Activated CD8-positive, alpha-beta memory T cell treated with anti-CD3 and anti-CD28 coated beads for 24 hours (primary cell): ENCODE measurements at places on chromosomes 16 and 17.
A peak's percentile ranks its signal among the peaks of the same experiment; 100 is the strongest.

GRCh38 chr17:76411247-76411646, 26.8 kb downstream of the SPHK1 start:
- no peak for DNase-seq

GRCh38 chr16:74650966-74651567, 15.6 kb downstream of the RFWD3 start:
- DNase-seq = no peak

- DNase-seq = no peak
These were observed 4.7 kb upstream of the KRTAP3-1 start for GRCh38 chr17:41013606-41014005.

- no peak for DNase-seq
These were observed 12.3 kb upstream of the TFAP4 start for GRCh38 chr16:4285167-4285566.

- no peak for DNase-seq
These were observed 2.6 kb downstream of the ENO3 start for GRCh38 chr17:4953451-4953961.

GRCh38 chr16:15966836-15967546, 17.6 kb downstream of the ABCC1 start:
- no peak for DNase-seq

DNA sequence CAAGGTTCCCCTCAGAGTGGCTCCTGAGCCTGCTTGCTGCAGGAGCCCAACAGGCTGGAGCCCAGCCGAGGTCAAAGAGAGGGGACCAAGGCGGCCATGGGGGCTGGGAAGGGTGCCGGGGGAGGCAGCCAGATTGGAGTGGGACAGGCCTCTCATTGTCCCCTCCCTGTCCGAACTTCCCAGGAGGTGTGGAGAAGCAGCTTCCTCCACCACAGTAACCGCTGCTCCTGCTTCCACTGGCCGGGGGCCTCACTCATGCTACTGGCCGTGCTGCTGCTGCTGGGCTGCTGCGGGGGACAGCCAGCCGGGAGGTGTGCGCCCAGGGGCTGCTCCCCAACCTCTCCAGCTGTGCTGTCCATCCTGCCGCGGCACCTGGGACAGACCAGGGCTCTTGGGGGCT, 29.3 kb downstream of the TMEM94 start:
- no peak for DNase-seq

GRCh38 chr16:19008245-19009169, 24.8 kb downstream of the TMC7 start:
- DNase-seq = no peak

GRCh38 chr16:4923853-4924252, 13.1 kb downstream of the PPL start:
- no peak for DNase-seq

GRCh38 chr17:81151278-81151677, 14.0 kb upstream of the PVALEF start:
- no peak for DNase-seq

GRCh38 chr17:40915199-40915661, 22.2 kb downstream of the KRT23 start:
- DNase-seq = no peak

DNA sequence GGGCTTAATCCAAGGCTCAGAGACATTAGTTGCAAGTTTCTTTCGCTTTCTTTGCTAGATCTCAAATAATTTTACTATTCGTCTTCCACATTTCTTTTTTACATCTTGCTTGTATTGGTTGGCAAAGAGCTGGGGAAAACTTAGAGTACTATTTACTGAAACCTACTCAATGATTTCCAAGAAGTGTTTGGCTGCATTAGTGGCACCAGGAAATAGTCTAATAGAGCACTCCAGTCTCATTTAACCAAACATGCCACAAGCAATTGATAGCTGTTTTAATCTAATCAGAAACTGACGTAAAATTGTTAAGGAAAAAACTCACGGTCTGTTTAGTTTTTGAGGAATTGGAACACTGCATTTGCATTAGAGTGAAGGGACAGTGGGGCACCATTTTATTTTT, 29.0 kb downstream of the NUP93 start:
- no peak for DNase-seq

- DNase-seq = no peak
These were observed 48.5 kb downstream of the SNX11 start for GRCh38 chr17:48155889-48156611.

GRCh38 chr17:62045517-62045916, 19.6 kb downstream of the MED13 start:
- no peak for DNase-seq

DNA sequence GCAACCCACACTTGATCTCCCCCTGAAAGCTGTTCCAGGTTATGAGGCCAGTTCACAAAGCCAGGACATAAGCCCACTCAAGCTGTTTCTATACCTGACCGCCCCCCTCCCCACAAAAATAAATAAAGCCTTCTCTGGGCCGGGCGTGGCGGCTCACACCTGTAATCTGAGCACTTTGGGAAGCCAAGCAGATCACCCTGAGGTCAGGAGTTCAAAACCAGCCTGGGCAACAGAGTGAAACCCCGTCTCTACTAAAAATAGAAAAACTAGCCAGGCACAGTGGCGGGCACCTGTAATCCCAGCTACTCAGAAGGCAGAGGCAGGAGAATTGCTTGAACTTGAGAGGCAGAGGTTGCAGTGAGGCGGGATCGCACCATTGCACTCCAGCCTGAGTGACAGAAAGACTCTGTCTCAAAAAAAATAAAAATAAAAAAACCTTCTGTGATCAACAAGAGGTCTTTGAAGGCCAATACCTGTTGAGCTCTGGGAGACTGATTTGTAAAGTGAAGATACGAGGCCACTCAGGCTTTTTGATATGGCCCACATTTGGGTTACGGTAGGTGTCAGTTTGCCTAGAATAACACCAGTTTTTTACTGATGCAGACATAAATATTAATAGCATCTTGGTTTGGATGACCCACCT, 2.2 kb downstream of the KDM8 start:
- no peak for DNase-seq

- no peak for DNase-seq
These were observed 913 bp upstream of the KRT16 start for GRCh38 chr17:41613277-41614082.

- no peak for DNase-seq
These were observed 47.7 kb downstream of the GNA13 start for GRCh38 chr17:65008882-65009281.

- DNase-seq = no peak
These were observed 18.7 kb downstream of the RHOT1 start for GRCh38 chr17:32161029-32161428.

DNA sequence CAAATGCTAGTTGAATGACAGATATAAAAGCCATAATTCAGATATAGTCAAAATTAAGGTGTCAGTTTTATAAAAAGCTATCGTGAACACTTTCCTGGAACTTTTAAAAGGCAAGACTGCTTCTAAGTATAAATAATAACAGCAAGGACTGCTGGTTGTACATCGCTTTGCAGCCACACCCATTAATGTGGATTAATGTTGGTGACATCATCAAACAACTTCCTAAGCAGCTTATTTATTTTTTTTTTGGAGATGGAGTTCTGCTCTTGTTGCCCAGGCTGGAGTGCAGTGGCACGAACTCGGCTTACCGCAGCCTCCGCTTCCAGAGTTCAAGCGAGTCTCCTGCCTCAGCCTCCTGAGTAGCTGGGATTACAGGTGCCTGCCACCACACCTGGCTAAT, 4.6 kb downstream of the GNA13 start:
- no peak for DNase-seq

- DNase-seq = no peak
These were observed 115.1 kb downstream of the MRTFB start for GRCh38 chr16:14186007-14186794.

- peak; percentile 85 for DNase-seq
These were observed 14.0 kb downstream of the NR1D1 start for GRCh38 chr17:40086150-40087044.

DNA sequence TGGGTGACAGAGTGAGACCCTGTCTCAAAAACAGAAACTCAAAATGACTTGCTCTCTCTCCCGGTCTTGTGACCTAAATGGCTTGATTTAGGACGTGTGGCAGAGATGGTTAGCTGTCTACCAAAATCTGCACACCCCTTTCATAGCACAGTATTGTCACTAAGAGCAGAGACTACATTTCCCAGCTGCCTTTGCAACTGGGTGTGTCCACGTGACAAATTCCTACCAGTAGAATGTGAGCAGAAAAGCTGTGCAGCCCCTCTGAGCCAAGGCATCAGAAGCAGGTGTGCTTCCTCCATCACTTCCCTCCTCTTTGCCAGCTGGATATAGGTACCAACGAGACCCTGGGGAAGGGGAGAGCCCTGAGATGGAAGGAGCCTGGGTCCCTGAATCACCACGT, 25.5 kb downstream of the GPR142 start:
- DNase-seq = no peak

DNA sequence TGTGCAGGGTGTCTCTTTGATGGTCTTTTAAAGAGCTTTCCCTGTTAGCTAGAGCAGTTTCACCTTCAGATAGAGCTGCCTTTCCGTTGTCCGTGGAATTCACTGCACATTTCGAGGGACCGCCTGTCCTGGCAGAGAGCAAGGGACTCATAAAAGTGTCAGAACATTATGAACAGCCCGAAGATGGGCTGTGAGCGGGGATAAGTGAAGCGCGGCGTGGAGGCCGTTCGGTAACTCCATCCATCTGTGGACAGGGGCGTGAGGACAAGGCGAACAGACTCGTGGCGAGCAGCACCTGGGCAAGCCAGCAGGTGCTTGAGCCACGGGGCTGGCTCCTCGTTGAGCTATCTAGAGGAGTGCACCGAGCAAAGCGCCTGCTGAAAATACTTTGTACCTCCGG, 371.2 kb downstream of the MAF start:
- DNase-seq = no peak

DNA sequence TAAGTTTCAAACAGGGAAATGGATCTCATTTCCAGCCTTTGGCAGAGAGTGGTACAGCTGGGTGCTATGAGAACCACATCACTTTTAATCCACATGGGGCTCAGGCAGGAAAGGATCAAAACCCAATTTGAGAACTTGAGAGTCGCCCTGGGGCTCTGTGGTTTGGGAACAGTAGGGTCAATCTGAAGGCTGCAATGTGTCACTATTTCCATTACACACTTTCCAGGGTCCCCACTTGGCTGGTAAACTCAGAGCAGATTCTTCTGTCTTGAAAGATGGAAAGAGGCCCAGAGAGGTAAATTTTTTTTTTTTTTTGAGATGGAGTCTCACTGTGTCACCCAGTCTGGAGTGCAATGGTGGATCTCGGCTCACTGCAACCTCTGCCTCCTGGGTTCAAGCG, 6.7 kb upstream of the HIGD1B start:
- DNase-seq = no peak

DNA sequence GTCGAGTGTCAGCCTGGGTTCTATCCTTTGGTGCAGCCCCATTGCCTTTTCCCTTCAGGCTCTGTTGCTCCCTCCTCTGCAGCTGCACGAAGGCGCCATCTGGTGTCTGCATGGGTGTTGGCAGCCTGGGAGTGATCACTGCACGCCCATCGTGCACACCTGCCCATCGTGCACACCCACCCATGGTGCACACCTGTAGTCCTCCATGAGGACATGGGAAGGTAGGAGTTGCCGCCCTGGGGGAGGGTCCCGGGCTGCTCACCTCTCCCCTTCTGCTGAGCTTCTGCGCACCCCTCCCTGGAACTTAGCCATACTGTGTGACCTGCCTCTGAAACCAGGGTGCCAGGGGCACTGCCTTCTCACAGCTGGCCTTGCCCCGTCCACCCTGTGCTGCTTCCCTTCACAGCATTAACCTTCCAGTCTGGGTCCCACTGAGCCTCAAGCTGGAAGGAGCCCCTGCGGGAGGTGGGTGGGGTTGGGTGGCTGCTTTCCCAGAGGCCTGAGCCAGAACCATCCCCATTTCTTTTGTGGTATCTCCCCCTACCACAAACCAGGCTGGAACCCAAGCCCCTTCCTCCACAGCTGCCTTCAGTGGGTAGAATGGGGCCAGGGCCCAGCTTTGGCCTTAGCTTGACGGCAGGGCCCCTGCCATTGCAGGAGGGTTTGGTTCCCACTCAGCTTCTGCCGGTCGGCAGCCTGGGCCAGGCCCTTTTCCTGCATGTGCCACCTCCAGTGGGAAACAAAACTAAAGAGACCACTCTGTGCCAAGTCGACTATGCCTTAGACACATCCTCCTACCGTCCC, 2.9 kb downstream of the CTRL start:
- peak; percentile 90 for DNase-seq

- no peak for DNase-seq
These were observed 3.9 kb upstream of the TMEM114 start for GRCh38 chr16:8594149-8594666.

GRCh38 chr17:43767053-43767712, 8.6 kb upstream of the SOST start:
- no peak for DNase-seq

DNA sequence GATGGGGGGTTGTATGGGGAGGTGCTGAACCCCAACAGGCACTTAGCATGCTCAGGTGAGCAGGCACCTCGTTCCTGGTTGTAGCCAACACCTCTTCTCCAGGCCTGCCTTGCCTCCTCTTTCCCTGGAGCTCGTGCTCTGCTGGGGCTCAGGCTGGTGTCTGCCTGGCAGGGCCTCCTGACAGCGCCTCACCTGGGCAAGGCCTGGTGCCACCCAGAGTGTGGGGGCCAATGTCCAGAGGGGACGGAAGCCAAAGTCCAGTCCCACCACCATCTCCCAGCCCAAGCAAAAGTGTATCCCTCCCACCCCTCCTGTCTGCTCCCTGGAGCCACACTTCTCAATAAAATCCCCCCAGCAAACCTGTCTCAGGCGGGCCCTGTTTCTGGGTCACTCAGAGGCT, 304.2 kb upstream of the TNRC6C start:
- DNase-seq = no peak

DNA sequence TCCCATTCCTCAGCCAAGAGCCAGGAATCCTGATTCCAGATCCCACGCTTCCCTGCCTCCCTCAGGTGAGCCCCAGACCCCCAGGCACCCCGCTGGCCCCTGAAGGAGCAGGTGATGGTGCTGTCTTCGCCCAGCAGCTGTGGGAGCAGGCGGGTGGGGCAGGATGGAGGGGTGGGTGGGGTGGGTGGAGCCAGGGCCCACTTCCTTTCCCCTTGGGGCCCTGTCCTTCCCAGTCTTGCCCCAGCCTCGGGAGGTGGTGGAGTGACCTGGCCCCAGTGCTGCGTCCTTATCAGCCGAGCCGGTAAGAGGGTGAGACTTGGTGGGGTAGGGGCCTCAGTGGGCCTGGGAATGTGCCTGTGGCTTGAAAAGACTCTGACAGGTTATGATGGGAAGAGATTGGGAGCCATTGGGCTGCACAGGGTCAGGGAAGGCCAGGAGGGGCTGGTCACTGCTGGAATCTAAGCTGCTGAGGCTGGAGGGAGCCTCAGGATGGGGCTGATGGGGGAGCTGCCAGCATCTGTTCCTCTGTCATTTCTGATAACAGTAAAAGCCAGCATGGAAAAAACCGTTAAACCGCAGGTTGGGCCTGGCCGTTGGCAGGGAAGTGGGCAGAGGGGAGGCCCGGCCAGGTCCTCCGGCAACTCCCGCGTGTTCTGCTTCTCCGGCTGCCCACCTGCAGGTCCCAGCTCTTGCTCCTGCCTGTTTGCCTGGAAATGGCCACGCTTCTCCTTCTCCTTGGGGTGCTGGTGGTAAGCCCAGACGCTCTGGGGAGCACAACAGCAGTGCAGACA, at the start of gene SPN:
SPN (plus strand) TSS at position 232 of the 791 bp plus-strand sequence; CDS start at position 714, 482 bp downstream.
- peak; percentile 81 for DNase-seq

DNA sequence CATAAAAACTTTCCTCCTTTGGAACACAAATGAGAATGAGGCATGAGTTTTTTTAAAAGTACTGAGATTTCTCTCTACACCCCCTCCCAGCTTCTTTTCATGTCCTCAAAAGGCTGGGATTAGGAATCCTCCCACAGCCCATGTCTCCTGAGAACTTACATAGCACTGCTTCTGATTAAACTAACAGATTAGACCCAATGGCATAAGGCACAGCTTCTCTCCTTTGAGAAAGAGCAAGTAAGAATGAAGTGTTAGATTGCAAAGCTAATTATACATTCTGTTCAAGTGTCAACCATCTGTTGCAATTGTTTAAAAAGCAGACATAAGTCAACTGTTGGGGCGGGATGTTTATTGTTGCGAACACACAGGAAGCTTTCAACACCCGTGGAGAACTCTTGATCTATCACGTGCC, 715.1 kb downstream of the CDH11 start:
- no peak for DNase-seq
